ENCODE measurements at places on chromosomes 7 and 10. TPM values are rescaled to one million over a fixed set of nuclear protein-coding genes. Genes with fewer than 3 reads are reported as not detected.

Gene ABCA13
- total RNA-seq, result 0.48 TPM

Gene CREB3L2
- 23.8 TPM for total RNA-seq

Gene VWDE
- not detected for total RNA-seq

Gene BLNK
- total RNA-seq, result not detected

Gene NKX1-2
- not detected for total RNA-seq

Gene PTCD1
- total RNA-seq, result 4.9 TPM

Gene BRAT1
- 22.6 TPM for total RNA-seq

Gene SND1
- total RNA-seq, result 148 TPM
